ENCODE measurements at places on chromosomes 2 and 18.

DNA sequence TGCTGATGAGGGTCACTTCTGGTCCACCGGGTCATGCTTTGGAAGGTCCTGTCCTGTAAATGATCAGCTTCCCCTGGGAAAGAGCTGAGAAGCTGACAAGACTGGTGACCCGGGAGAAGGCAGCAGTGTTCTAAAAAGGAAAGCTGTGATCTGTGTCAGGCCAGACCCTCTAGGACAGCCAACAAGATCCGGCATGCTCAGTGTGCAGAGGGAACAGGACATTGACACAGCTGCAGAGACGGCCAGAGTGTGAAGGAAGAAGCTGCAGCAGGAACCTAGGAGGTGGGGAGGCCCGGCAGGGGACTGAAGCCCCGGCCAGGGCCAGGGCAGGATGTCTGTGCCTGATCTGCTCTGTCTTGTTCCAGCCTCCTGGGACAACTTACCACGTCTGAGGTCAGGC, 372.7 kb upstream of the ID2 start:
- DNase-seq: no peak

GRCh38 chr2:201072201-201072530, 365 bp downstream of the NDUFB3 start:
- no peak for DNase-seq

DNA sequence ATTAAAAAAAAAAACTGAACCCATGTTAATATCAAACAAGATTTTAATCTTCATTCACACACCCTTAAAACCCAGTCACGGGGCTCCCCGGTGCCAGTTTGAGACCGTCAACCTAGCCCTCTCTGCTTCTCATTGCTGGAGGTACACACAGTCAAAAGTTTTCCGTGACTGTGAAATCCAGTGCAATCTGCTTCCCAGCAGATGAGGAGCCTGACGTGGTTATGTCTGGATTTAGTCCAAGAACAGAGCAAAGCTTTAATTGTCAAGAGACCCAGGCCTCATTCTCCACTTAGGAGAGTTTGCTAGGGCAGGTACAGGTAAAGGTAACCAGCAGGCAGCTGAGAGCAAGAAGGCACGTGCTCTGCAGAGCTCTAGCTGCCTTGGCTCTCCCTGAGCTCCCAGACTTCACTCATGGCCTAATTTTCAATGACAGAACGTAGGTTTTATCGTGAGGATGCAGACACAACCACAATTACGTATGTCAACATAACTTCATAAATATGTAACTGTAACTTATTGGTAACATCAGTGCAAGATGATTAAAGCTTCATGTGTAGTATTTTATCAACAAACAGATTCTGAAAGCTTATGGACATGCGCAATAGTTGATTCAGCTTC, 56.3 kb downstream of the SLC16A14 start:
- DNase-seq: no peak

- no peak for DNase-seq
These were observed 179.6 kb upstream of the SMAD2 start for GRCh38 chr18:48109961-48110493.

- no peak for DNase-seq
These were observed 324.5 kb upstream of the MYT1L start for GRCh38 chr2:2655453-2656114.
